ENCODE measurements at places on chromosomes 12 and 14.

- DNase-seq = no peak
These were observed 844 bp downstream of the DPF3 start for GRCh38 chr14:72892879-72893635.

GRCh38 chr12:124916374-124917134, 2.1 kb upstream of the UBC start:
- no peak for DNase-seq

DNA sequence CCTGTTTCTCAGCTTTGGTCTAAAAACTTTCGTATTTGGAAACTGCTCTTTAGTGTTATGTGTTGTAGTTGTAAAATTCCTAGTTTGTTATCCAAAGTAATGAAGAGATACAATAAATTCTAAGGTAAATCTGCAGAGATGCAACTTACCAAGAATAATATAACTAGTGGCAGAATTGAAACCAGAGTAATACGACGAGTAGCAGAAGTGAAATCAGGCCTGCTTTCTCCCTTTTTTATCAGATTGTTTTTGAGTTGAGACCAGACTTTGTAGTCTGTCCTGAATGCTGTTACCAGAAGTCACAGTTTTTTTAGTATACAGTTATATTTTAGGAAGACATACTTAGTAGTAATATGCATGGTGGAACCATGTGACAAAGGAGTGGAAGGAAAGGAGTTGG, 12.5 kb downstream of the PAPOLA start:
- no peak for DNase-seq

DNA sequence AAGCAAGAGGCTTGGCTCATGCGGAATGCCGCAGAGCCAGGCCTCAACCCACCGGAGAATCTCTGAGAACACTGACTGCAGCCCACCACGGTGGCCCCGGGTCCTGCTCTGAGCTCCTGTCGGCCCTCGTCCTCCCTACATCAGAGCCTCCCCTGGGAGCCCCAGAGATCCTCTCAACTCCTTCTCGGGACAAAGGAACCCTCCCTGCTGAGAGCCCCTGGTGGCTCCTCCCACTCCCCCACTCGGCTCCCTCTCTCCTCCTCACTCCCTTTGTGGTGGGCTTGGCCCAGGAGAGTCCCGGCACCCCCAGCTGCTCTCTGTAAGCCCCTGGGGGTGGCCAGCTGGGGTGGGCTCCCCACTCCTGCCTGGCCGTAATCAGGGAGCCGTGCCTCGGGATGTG, 11.1 kb upstream of the INF2 start:
- DNase-seq = no peak

DNA sequence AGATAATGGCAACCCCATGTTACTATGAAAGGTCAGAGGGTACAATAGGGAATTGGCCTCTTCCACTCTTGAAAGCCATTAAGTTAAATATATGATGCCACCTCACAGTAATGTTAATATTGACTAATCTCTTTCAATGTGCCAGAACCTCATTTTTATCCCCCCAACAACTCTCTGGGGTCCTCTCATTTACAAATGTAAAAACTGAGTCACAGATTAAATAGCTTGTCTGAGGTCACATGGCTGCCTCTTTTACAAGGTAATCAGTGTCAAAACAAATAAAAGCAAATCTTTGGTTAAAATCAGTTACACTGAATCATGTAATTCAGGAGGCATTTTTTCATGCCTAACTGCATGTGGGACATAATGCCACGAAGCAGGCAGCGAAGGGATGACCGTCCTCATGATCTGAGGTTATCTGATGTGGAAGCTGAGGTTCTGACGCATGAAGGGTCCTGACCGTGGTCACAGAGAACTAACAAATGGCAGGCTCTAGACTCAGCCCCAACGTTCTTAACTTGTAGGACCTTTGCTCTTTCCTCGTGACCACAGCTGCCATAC, 78.5 kb downstream of the PTPN21 start:
- DNase-seq = no peak

DNA sequence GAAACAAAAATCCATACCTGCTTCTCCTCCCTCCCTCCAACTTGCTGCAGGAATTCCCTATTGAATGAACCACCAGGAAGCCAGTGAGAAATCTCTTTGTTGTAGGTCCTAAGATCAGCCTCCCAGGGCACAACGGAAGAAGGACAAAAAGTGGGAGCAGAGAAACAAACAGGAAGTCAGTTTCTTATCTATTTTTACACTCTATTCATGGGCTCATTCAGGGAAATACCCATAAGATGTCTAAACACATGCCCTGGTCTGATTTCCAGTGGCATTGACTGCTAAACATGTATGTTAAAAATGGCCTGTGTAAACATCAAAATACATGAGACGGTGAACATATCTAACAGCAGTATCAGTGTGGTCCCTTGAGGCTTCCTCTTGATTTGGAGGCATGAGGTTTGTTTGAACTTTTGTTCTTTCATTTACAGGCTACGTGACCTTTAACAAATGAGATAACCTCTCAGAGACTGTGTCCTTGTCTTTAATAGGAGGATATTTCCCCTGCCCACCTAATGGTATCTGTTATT, 18.8 kb downstream of the GPR65 start:
- DNase-seq = no peak

DNA sequence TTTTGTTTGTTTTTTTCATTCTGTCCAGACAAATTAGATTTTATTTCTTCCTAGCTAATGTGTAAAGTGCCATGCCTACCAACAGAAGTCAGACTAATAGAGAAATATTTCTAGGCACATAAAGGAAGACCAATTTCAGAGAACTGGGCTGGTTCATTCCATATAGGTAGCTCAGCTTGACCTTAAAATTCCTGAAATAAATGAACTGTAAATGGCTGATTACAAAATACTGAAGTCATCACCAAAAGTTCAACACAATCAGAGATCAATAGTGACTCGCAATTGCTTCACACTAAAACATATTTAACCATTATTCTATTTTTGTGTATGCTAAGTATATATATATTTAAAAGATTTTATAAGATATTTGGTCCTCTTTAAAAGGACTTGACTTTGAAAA, 34.2 kb downstream of the PTPRB start:
- DNase-seq = no peak

DNA sequence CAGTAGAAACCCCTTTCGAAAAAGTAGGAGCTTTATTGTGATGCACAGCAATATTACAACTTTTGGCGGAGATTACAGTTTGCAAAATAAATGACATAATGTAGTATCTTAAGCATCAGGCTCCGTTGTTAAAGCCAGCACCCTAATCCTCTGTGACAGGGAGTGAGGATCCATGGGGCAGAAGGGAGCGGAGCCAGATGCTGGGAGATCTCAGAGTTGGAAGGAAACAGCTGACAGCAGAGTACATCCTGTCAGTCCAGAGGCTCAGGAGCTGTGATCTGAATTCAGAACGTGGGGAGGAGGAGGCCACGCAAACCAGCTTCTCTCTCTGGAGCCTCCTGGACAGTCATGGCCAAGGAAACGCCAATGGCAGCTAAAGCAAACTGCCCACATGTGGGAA, 55.7 kb downstream of the TMTC1 start:
- DNase-seq = no peak

GRCh38 chr14:70086685-70087379, 101.9 kb downstream of the SLC8A3 start:
- DNase-seq = no peak

- DNase-seq = peak; percentile 0
These were observed 307.7 kb downstream of the CCDC91 start for GRCh38 chr12:28497889-28498411.

DNA sequence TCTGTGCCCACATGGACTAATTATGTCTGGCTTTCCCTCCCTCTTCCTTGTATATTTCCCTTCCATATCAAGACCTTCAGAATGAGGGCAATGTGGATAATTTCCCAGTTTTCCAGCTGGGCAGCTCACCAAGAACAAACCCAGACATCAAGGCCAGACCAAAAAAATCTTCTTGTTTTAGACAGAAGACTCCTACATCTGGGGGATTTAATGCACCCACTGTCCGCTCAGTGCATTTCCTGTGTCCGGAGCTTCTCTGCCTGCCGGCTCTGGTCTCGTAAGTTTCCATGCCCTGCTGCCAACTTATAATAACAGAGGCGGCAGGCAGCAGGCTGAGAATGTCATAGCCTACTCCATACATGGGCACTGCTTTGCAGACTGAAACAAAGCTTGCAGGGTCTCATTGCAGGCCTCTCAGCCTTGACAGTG, 207.2 kb upstream of the BCL2L14 start:
- DNase-seq = no peak

DNA sequence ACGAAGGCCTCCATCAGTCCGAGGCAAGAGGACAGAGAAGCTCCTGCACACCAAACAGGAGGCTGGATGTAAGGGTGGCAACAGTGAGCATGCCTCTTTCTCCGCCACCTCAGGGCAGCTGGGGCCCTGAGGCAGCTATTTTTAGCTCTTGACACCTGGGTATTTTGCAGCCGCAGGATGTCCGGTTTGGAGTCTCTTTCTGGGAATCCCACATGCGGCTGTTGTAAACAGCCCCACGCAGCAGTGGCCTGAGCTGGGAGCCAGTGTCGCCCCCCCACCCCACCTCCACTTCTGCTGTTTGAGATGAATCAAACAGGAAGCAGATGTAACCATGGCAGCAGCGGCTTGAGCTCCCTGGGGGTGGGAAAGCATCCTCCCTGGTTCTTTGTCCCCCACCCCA, 11.7 kb downstream of the HDAC7 start:
- DNase-seq = peak; percentile 53

DNA sequence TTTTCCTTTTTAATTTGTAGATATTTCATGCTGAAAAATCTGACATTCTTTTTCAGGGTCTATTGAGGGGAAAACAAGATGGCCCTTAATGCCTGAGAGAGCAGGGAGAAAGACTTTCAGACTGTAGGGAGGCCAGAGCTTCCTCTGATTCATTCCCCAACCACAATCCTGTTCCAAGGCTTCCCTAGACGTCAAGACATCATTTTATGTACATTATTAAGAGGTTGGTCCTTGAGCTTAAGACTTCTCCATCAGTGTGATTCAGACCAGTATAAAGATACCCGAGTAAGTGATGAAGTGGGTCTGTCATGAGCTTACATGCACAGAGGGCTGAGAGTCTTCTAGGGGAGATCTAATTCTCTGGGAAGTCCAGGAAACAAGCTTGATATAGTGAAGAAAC, 57.3 kb downstream of the AVPR1A start:
- DNase-seq = no peak

- DNase-seq = no peak
These were observed 86.1 kb downstream of the NCOR2 start for GRCh38 chr12:124481257-124481750.

- no peak for DNase-seq
These were observed 173.2 kb upstream of the MYL2 start for GRCh38 chr12:111093428-111094142.

- DNase-seq = no peak
These were observed 30.8 kb downstream of the PHETA1 start for GRCh38 chr12:111338096-111338495.

Measured in activated CD4-positive, alpha-beta T cell treated with anti-CD3 and anti-CD28 coated beads for 24 hours (primary cell).